ENCODE measurements at places on chromosomes 1 and 21.

DNA sequence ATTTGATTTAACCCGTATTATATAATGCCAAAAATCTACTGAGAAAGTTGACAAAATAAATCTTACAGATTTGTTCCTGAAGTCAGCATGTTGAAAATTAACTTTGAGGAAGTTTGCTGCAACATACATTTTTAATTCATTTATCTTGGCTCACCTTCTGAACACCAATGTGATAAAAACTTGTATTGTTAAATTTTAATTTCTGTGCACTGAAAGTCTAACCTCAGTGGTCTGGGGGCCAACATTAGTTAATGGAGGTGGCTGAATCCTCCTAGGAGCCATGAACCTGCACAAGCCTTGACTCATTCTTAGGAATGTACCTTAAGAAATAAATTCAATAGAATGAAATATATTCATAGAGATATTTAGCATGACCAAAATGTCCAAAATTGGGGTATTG, 95.3 kb downstream of the ADSS2 start:
- no peak for DNase-seq

DNA sequence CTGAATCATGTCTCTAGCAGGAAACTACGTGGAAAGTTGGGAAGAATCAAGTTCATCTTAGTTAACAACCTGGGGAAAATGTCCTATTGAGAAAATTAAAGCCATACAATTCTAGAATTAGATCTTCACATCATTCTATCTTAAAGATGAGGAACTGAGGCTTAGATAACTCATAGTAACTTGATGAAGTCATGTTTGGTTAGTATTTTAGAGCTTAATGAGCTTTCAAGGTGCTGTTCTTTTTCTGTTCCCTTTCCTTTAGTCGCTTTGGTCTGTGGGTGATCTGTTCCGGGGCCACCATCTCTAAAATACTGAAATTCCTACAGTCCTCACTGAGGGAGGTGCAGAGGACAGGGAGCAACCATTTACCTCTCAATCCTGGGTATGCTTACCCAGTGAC, 4.3 kb upstream of the GLUL start:
- DNase-seq = no peak

DNA sequence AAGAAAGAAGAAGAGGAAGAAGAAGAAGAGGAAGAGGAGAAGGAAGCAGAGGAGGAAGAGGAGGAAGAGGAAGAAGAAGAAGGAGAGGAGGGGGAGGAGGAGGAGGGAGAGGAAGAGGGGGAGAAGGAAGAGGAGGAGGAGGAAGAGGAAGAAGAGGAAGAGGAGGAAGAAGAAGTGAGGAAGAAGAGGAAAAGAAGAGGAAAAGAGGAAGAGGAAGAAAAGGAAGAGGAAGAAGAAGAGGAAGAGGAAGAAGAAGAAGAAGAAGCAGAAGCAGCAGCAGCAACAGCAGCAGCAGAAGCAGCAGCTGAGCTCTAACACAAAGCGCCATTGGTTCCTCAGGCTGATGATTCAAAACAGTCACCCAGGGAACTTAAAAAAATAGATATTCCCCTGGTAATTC, 34.0 kb downstream of the DNAI4 start:
- no peak for DNase-seq

DNA sequence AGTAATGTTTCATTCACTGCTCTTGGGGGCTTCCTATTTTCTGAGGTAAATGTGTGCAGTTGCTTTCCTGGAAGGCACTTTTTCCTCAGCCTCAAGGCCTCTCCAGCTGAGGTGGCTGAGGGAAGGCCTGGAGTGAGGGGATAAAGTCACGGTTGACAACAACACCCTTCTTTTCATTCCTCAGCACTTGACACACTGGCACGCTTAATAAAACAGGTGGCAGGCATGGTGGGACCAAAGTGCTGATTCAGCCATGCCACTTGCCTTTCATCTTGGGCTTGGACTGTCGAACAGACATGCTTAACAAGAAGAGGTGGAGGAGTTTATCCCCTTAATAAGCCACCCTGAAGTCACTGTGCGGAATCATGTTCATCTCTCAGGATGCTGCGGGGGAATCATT, 23.6 kb upstream of the GRHL3 start:
- DNase-seq = no peak

All from left colon (tissue), 2 donors.